ENCODE measurements at places on chromosomes 1 and 21. TPM values are rescaled to one million over a fixed set of nuclear protein-coding genes. Genes with fewer than 3 reads are reported as not detected.

- DNase-seq = no peak
- peaks cover 4% of the 10 kb centered on the region for H3K4me1 ChIP-seq
- no peaks in the 10 kb centered on the region for H3K36me3 ChIP-seq
- H3K27ac ChIP-seq = no peak overlapping the region
- no peaks in the 10 kb centered on the region for H3K27me3 ChIP-seq
- H3K4me3 ChIP-seq = no peak overlapping the region
Measured at GRCh38 chr1:227921461-227922185, 26.1 kb downstream of the WNT9A start.

- H3K27me3 ChIP-seq = no peaks in the 10 kb centered on the region
- peak; percentile 55 for DNase-seq
- H3K4me1 ChIP-seq = no peaks in the 10 kb centered on the region
- no peak overlapping the region for H3K4me3 ChIP-seq
Measured at GRCh38 chr1:96651517-96651916, 70.1 kb upstream of the PTBP2 start.

DNA sequence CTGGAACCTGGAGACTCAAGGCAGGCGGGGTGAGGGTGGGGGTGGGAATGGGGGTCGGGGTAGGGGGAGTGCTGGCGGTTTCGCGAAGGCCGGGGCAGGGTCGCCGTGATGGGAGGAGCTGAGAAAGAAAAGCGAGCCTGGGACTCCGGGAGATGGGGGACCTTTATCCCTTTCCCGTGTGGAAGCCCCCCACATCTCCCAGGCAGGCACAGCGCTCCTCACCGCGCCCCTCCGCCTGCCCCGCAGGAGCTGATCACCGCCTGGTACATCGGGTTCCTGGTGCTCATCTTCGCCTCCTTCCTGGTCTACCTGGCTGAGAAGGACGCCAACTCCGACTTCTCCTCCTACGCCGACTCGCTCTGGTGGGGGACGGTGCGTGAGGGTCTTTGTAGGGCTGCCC, 35.5 kb downstream of the KCNQ4 start:
- no peaks in the 10 kb centered on the region for H3K4me1 ChIP-seq
- H3K36me3 ChIP-seq = no peaks in the 10 kb centered on the region
- peak overlapping the region; percentile 69 for H3K4me3 ChIP-seq
- no peaks in the 10 kb centered on the region for H3K27me3 ChIP-seq
- no peak overlapping the region for H3K27ac ChIP-seq
- no peak for DNase-seq

Gene MMP23B
- total RNA-seq = 13.7 TPM

GRCh38 chr1:102742426-102742825, 365.9 kb downstream of the COL11A1 start:
- H3K4me1 ChIP-seq = no peaks in the 10 kb centered on the region
- H3K36me3 ChIP-seq = no peaks in the 10 kb centered on the region
- no peak overlapping the region for H3K27ac ChIP-seq

GRCh38 chr1:94648225-94649007, 106.9 kb upstream of the F3 start:
- DNase-seq = no peak
- H3K4me1 ChIP-seq = peaks cover 4% of the 10 kb centered on the region
- H3K27me3 ChIP-seq = no peaks in the 10 kb centered on the region
- H3K27ac ChIP-seq = no peak overlapping the region
- no peak overlapping the region for H3K4me3 ChIP-seq

Gene KRTAP19-3
- not detected for total RNA-seq

Gene CCSAP
- 8.5 TPM for total RNA-seq

GRCh38 chr21:42988236-42988965, 14.0 kb downstream of the PKNOX1 start:
- H3K4me3 ChIP-seq = no peak overlapping the region
- peak; percentile 33 for DNase-seq
- H3K36me3 ChIP-seq = peaks cover 21% of the 10 kb centered on the region
- peaks cover 3% of the 10 kb centered on the region for H3K4me1 ChIP-seq

DNA sequence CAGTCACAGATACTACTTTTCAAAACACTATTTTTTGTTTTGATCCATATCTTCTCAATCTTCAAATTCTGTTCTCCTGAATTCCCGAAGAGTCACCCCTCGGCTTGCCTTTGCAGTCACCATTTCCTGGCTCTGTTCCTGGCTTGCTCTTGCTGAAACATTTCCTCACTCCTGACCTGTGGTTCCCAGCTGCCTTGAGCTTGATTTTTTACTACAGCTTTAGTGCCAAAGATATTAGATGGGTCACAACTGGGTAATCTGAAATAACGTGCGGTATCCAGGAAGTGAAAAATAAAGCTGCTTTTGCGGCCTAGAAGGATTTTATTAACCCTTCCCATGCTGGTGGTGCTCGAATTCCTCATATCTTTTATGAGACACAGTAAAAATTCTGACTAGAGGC, 318.8 kb downstream of the PCP4 start:
- no peak overlapping the region for H3K27ac ChIP-seq
- H3K36me3 ChIP-seq = peaks cover 9% of the 10 kb centered on the region
- no peaks in the 10 kb centered on the region for H3K27me3 ChIP-seq
- H3K4me3 ChIP-seq = no peak overlapping the region
- no peak for DNase-seq

Gene DFFB
- total RNA-seq = 9.1 TPM

Gene CSMD2
- total RNA-seq = 5.2 TPM

DNA sequence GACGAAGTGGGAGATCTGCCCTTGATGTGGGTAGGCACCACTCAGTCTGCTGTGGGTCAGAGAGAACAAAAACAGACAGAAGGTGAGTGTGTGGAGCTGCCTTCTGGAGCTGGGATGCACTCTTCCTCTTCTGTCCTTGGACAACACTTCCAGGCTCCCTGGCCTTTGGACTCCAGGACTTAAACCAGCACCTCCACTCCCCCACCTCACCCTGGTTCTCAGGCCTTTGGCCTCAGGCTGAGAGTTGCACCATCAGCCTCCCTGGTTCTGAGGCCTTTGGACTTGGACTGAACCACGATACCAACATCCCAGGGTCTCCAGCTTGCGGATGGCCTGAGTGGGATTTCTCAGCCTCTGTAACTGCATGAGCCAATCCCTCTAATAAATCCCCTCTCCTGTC, 68.1 kb upstream of the STUM start:
- no peaks in the 10 kb centered on the region for H3K27me3 ChIP-seq
- H3K4me1 ChIP-seq = 0 out of 2 replicates have a peak, but pooled peaks cover under 1% of the 10 kb centered on the region
- H3K4me3 ChIP-seq = no peak overlapping the region
- DNase-seq = no peak
- no peak overlapping the region for H3K27ac ChIP-seq

DNA sequence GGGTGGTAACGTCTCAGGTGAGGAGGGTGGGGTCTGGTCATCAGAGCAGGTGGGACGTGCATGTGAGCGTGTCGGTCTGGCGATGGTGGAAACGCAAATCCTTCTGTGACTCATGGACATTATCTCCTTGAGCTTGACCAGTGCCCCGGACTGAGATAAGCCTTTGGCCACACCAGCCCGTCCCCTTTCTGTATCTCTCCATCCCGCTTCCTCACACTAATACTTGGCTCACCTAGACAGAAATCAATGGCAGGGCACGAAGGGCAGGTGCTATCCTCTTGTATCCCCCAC, 7.9 kb upstream of the AQP10 start:
- no peak overlapping the region for H3K27ac ChIP-seq
- H3K4me1 ChIP-seq = no peaks in the 10 kb centered on the region

- 0 out of 2 replicates have a peak, but pooled peaks cover 3% of the 10 kb centered on the region for H3K4me1 ChIP-seq
- peaks cover 33% of the 10 kb centered on the region for H3K36me3 ChIP-seq
- DNase-seq = no peak
- H3K27ac ChIP-seq = no peak overlapping the region
- no peaks in the 10 kb centered on the region for H3K27me3 ChIP-seq
- H3K4me3 ChIP-seq = no peak overlapping the region
Measured at GRCh38 chr1:14704846-14705245, 106.4 kb downstream of the KAZN start.

Gene LINGO4
- not detected for total RNA-seq

DNA sequence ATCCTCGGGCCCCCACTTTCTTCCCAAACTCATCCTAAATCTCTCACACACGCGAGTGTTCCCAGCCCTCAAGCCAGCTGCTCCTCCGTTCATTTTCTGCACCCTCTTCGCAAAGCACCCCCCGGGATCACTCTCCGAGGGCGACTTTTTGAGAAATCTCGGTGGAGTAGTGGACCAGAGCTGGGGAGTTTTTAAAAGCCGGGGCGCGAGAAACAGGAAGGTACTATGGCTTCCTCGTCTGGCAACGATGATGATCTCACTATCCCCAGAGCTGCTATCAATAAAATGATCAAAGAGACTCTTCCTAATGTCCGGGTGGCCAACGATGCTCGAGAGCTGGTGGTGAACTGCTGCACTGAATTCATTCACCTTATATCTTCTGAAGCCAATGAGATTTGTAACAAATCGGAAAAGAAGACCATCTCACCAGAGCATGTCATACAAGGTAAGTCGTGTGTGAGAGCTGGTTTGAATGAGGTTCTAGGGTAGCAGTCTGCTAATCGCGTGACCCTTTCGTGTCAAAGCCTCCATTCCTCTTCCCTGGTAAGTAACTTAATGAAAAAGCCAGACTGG, 800 bp downstream of the DR1 start:
- peaks cover 2% of the 10 kb centered on the region for H3K4me1 ChIP-seq
- H3K36me3 ChIP-seq = peaks cover 18% of the 10 kb centered on the region
- H3K27me3 ChIP-seq = no peaks in the 10 kb centered on the region
- no peak overlapping the region for H3K27ac ChIP-seq
- no peak for DNase-seq
- peak overlapping the region; percentile 97 for H3K4me3 ChIP-seq

GRCh38 chr1:11438996-11439395, 40.0 kb upstream of the DISP3 start:
- no peaks in the 10 kb centered on the region for H3K27me3 ChIP-seq
- H3K4me1 ChIP-seq = no peaks in the 10 kb centered on the region
- no peaks in the 10 kb centered on the region for H3K36me3 ChIP-seq
- DNase-seq = no peak

Gene C1orf74
- total RNA-seq = 2.4 TPM

GRCh38 chr1:36796106-36796590, 238.2 kb downstream of the GRIK3 start:
- H3K4me3 ChIP-seq = no peak overlapping the region
- DNase-seq = no peak
- no peak overlapping the region for H3K27ac ChIP-seq
- no peaks in the 10 kb centered on the region for H3K27me3 ChIP-seq
- H3K36me3 ChIP-seq = no peaks in the 10 kb centered on the region

DNA sequence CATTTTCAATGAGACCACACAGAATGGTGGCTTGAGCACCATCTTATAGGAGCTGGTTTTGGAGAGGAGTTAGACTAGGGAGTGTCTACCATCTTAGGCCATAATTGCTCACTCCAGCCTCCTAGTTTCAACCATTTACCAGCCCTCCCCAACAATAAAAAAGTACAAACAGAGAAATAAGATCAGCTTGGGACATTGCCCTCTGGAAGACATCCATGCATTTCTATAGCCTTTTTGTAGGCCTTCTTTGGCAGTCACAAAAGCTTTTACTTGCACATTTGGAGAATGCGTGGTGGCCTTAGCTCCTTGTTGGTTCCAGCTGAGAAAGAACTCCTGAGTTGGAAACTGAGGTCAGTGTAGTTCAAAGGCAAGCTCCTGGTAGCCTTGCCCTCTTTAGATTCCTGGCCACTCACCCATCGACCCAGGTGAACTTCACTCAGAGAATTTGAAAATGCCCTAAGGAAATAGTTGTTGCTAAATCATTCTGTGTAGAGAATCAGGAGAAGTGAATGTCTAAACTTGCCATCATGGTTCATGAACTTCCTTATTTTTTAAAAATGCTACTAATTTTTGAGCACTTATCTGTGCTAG, 301.7 kb upstream of the PROX1 start:
- 0 out of 2 replicates have a peak, but pooled peaks cover 2% of the 10 kb centered on the region for H3K27me3 ChIP-seq
- H3K36me3 ChIP-seq = no peaks in the 10 kb centered on the region
- H3K4me1 ChIP-seq = no peaks in the 10 kb centered on the region
- H3K4me3 ChIP-seq = no peak overlapping the region

- no peak for DNase-seq
- H3K36me3 ChIP-seq = peaks cover 3% of the 10 kb centered on the region
- H3K4me1 ChIP-seq = peaks cover 7% of the 10 kb centered on the region
- no peaks in the 10 kb centered on the region for H3K27me3 ChIP-seq
- no peak overlapping the region for H3K27ac ChIP-seq
- H3K4me3 ChIP-seq = peak overlapping the region; percentile 88
Measured at GRCh38 chr1:183025010-183025337, 1.8 kb downstream of the LAMC1 start.

- H3K27me3 ChIP-seq = no peaks in the 10 kb centered on the region
- H3K4me3 ChIP-seq = no peak overlapping the region
- H3K36me3 ChIP-seq = no peaks in the 10 kb centered on the region
- H3K27ac ChIP-seq = no peak overlapping the region
- H3K4me1 ChIP-seq = no peaks in the 10 kb centered on the region
- no peak for DNase-seq
Measured at GRCh38 chr1:175499595-175500382, 243.6 kb downstream of the TNR start.

GRCh38 chr1:113779542-113779941, 20.3 kb upstream of the PHTF1 start:
- peaks cover 25% of the 10 kb centered on the region for H3K36me3 ChIP-seq
- H3K27ac ChIP-seq = no peak overlapping the region
- no peak for DNase-seq
- H3K27me3 ChIP-seq = no peaks in the 10 kb centered on the region

DNA sequence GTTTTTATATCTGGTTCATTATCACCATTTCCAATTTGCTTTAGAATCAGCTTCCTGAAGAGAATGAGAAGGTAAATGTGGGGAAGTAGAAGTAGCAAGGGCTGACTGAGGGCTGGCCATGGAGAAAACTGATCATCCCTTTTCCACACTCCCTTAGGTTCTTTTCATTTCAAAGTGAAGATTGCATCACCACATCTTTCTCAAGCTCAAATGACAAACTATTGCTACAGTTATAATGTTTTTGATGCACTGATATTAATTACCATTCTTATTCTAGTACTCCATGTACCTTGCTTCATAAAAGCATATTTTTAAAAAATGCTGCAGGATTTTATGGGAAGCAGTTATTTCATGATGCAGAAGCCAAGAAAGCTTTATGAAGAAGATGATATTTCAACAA, 7.9 kb upstream of the AK5 start:
- no peaks in the 10 kb centered on the region for H3K4me1 ChIP-seq
- no peak overlapping the region for H3K27ac ChIP-seq
- H3K27me3 ChIP-seq = no peaks in the 10 kb centered on the region
- DNase-seq = no peak

Measured in H9 (cell line).